Ureter (tissue), 1 donor: ENCODE measurements at places on chromosomes 4 and X. TPM values are rescaled to one million over a fixed set of nuclear protein-coding genes. Genes with fewer than 3 reads are reported as not detected.

GRCh38 chr4:121648516-121648915, 48.3 kb downstream of the ANXA5 start:
- DNase-seq = no peak

YY2 gene
- 3.1 TPM for total RNA-seq

- DNase-seq = no peak
These were observed 53.5 kb upstream of the SOD3 start for GRCh38 chr4:24741910-24742309.

GRCh38 chr4:34771632-34772031, 1472.7 kb downstream of the ARAP2 start:
- DNase-seq = no peak

DNA sequence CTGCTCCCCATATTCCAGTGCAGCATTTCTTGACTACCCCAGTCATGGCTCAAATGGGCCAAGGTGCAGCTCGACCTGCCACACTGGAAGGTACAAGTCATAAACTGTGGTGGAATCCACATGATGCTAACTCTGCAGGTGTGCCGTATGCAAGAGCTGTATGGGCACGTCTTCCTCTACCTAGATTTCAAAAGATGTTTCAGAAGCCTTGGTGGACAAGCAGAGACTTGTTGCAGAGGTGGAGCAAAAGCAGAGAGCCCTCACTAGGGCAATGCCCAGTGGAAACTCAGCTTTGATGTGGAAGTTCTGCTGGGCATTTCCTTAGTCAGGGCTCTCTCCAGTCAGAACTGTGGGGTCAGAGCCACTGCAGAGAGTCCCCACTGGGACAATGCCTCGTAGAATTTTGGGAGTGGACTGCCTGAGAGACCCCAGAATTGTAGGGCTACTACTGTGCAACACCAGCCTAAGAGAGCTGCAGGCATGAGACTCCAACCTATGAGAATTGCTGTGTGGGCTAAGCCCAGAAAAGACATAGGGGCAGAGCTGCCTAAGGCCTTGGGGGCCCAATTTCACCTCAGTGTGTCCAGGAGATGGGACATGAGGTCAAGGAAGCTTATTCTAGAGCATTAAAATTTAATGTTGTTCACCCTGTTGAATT, 65.7 kb downstream of the BEX3 start:
- peak; percentile 47 for DNase-seq

DNA sequence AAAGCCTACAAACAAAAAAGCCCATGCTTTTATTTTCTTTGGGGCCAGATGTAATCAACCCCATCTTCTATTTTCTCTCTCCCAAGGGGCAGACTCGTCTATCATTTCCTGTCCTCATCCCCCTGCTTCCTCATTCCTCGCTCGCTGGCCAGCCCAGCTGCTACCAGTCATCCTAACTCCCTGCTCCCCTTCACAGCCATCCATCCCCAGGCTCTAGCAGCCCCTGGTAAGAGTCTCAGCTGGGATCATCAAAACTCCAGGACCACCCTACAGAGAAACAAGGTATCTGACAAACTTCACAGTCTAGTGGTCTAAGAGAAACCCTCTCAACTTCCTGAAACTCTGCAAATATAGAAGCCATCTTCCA, 23.6 kb downstream of the SH3KBP1 start:
- DNase-seq = no peak
